ENCODE measurements at places on chromosomes 1 and 21. TPM values are rescaled to one million over a fixed set of nuclear protein-coding genes. Genes with fewer than 3 reads are reported as not detected.

- H3K4me1 ChIP-seq, result no peaks in the 10 kb centered on the region
- no peak overlapping the region for H3K4me3 ChIP-seq
Measured at GRCh38 chr1:3049905-3050304, 19.1 kb upstream of the PRDM16 start.

- no peaks in the 10 kb centered on the region for H3K27me3 ChIP-seq
- no peak for DNase-seq
- H3K4me3 ChIP-seq, result peak overlapping the region; percentile 37
- H3K4me1 ChIP-seq, result no peaks in the 10 kb centered on the region
- H3K27ac ChIP-seq, result peak overlapping the region; percentile 62
Measured at GRCh38 chr1:110873856-110874255, 908 bp downstream of the CD53 start.

DNA sequence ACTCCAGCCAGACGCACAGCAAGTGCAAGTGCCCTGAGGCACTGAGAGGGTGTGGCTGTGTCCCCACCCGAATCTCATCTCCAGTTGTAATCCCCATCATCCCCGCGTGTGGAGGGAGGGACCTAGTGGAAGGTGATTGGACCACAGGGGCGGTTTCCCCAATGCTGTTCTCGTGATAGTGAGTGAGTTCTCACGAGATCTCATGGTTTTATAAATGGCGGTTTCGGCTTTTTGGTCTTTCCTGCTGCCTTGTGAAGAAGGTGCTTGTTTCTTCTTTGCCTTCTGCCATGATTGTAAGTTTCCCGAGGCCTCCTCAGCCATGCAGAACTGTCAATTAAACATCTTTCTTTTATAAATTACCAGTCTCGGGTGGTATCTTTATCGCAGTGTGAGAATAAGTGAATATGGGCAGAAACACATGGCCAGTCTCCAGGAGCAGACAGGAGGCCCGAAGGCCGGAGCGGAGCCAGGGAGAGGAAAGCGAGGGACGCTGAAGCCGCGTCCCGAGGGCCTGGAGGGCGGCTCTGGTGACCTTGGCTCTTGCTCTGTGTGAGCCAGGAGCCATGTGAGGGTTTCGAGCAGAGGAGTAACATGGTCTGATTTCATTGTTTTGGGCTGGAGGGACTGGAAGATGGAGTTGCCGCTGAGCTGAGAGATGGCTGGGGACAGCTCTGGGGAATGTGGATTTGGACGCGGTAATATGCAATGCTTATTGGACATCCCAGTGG is 76.0 kb upstream of the C1orf174 start:
- H3K27ac ChIP-seq, result no peak overlapping the region
- H3K4me1 ChIP-seq, result no peaks in the 10 kb centered on the region
- no peak for DNase-seq
- H3K27me3 ChIP-seq, result no peaks in the 10 kb centered on the region
- no peaks in the 10 kb centered on the region for H3K36me3 ChIP-seq

Gene TCP10L
- total RNA-seq, result 3.8 TPM

Gene LDLRAD1
- total RNA-seq, result not detected

Gene HCN3
- total RNA-seq, result 0.89 TPM

Gene FMO5
- 0.67 TPM for total RNA-seq

All from heart right ventricle (tissue), 16 donors.